Inflammatory macrophage (primary cell): ENCODE measurements at places on chromosomes 6 and 20.

- DNase-seq = no peak
These were observed 24.6 kb downstream of the PDE7B start for GRCh38 chr6:135876058-135876457.

- peak; percentile 20 for DNase-seq
These were observed 285.9 kb downstream of the ALDH8A1 start for GRCh38 chr6:134663800-134664535.

DNA sequence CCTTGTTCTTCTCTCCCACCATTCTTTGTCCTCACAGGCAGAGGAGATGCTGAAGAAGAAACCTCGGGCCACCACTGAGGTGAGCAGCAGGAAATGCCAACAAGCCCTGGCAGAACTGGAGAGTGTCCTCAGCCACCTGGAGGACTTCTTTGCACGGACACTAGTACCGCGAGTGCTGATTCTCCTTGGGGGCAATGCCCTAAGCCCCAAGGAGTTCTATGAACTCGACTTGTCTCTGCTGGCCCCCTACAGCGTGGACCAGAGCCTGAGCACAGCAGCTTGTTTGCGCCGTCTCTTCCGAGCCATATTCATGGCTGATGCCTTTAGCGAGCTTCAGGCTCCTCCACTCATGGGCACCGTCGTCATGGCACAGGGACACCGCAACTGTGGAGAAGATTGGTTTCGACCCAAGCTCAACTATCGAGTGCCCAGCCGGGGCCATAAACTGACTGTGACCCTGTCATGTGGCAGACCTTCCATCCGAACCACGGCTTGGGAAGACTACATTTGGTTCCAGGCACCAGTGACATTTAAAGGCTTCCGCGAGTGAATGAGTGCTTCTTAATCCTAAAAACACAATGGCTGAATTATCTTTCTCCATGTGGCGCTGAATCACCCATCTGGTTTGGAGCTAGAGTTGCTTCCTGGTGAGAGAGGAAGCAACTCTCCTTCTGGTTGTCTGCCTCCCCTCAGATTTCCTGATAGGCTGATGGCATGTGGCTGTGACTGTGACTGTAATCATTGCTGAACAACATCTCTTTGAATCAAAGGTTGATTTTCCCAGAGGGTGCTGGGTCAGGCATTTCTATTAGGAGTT is 4.6 kb downstream of the MAD2L1BP start:
- DNase-seq = no peak

GRCh38 chr20:36778831-36779655 is 5.5 kb upstream of the DSN1 start:
- no peak for DNase-seq

DNA sequence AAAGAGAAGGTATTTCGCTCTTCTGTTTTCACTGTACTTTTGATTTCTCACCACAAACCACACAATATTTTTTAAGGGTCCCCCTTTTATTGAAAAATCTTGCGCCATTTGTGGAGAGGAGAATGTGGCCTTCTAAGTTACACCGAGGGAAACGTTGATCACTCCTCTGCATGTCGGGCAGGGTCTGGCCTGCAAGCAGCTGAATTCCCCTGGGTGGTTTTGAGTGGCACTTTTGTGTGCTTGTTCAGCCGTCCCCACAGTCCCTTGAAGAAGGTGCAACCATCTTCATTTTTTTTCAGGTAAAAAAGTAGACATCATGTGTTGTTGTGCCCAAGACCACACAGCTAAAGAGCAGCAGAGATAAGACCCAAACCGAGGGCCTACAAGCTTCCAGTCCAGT is 6.1 kb downstream of the GPR31 start:
- DNase-seq = no peak

DNA sequence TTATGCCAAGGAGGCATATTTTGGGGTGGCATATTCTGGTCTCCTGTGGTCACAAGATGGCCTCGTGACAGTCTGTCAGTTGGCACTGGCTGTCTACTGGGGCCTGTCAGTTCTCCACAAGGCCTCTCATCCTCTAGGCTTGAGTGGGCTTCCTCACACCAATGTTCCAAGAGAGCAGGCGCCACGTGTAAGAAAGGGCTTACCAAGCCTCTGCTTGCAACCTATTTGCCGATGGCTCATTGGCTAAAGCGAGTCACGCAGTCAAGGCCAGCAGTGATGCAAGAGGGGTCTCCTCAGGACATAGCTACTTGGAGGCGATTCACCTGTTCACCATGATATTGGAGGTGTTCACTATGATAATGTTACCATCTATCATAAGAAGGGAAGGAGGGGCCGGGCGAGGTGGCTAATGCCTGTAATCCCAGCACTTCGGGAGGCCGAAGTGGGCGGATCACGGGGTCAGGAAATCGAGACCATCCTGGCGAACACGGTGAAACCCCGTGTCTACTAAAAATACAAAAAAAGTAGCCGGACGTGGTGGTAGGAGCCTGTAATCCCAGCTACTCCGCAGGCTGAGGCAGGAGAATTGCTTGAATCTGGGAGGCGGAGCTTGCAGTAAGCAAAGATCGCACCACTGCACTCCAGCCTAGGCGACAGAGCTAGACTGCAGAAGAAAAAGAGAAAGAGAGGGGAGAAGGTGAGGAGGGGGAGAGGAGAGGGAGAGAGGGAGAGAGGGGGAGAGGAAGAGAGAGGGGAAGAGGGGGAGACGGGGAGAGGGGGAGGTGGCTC is 35.3 kb downstream of the C6orf52 start:
- no peak for DNase-seq

DNA sequence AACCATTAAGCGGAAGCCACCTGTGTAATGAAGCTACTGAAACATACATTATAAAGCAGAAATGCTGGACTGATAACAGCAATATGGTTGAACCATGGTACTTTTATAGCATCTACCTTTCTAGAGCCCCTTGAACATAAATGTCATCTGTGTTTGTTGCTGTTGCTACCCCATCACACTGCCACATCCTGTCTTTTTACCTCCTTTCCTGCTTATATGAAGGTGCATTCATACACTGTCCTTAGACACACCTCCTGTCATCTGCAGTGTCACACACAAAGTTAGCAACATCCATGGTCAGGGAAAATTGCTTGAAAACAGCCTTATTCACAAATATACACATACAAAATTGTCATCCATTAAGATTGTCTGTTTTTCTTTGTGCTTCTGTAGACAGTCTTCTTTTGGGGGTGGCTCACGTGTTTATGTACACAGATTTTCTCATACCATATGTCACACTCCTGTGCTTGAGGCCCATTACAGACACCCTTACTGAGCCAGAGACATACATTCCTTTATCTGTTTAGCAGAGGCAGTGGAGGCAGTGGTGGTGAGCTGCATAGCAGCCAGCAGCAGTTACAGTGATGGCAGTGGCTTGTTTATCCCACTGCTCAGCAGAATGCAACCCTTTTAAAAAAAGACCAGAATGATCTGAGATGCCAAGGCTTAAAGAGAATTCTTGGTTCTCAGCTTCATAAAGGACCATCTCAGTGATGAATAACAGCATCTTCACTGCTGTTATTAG is 25.9 kb downstream of the C6orf62 start:
- DNase-seq = no peak

GRCh38 chr20:13659288-13659687 is 20.6 kb upstream of the TASP1 start:
- DNase-seq = no peak

DNA sequence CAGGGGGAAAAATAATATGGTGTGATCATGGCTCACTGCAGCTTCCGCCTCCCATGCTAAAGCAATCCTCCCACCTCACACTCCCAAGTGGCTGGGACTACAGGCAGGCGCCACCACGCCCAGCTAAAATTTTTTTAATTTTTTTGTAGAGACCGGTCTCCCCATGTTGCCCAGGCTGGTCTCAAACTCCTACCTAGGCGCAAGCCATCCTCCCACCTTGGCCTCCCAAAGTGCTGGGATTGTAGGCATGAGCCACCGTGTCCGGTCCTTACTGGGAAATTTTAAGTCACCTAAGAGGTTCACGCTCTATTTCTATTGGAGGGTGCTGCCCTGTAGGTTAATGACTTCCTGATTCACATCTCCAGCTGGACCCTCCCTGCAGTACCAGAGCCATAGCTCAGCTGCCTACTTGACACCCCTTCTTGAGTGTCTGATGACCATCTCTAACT is 626 bp upstream of the CDK5RAP1 start:
- DNase-seq = peak; percentile 55

- no peak for DNase-seq
These were observed 155.3 kb downstream of the PRKN start for GRCh38 chr6:162572240-162572639.

DNA sequence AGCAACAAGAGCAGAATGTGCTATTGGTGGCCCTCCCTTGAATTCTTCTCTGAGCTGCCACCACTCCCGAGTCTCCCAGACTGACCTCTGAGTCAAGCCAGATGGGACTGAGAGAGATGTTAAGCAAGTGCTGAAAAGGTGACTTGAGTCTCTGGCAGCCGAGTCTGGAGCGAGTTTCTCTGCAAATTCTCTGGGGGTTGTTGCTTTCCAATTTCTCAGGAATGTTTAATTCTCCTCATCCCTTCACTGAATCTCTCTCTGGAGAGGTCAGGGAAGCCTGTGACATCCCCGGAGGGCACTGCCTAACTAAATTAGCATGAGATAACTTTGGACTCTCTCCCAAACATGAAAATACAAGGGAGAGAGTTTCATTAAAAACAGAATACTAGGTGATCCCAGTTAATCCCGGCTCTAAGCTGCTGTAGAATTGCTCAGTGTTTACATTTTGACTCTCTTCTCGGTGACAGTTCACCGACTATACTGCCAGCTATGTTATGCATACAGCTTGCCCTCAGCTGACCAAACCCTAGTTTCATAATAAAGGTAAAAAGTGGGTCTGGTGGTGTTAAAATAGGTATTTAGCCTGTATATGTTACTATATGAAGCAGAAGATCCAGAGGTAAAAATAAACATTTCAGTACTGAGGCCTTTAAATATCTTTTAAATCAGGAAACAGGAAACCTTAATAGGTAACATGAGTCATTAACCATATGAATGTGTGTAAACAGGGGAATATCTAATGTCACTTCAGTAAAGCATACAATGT is 157.9 kb downstream of the FOXC1 start:
- DNase-seq = no peak

DNA sequence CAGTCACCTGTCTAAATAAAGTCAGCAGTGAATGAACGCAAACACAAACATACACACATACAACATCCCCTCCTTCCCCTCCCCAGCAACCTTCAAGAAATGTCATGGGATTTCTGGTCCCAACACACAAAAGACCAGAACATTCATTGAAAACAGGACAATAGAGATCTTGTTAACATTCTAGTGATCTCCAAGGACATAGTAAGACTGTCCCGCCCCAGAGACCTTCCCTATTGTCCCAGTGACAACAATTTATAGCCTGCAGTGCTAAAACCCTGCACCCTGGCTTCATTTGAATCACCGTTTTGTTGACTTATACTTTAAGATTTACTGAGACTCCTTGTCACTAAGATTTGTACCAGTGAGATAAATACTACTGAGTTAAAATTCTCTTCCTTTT is 143.9 kb upstream of the NOX3 start:
- DNase-seq = no peak

DNA sequence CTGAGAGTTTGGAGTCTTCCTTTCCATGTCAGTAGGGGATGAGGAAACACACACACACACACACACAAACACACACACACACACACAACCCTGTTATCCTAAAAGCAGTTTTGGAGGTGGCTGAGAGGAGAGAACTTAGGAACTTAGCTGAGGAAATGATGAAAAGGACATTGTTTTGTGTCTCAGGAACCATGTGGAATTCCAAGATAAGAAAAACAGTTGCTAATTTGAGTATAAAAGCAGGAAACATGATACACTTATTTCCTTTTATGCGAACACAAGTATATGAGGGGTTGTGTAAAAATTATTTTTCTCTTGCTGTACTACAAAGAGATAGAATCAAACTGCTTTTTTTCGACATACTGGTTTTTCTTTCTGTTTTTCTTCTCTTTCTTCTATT is at the start of gene MYCT1:
TSS of gene MYCT1 (plus strand) at position 264 of the 400 bp plus-strand sequence. CDS start at position 270, 6 bp downstream.
- no peak for DNase-seq

DNA sequence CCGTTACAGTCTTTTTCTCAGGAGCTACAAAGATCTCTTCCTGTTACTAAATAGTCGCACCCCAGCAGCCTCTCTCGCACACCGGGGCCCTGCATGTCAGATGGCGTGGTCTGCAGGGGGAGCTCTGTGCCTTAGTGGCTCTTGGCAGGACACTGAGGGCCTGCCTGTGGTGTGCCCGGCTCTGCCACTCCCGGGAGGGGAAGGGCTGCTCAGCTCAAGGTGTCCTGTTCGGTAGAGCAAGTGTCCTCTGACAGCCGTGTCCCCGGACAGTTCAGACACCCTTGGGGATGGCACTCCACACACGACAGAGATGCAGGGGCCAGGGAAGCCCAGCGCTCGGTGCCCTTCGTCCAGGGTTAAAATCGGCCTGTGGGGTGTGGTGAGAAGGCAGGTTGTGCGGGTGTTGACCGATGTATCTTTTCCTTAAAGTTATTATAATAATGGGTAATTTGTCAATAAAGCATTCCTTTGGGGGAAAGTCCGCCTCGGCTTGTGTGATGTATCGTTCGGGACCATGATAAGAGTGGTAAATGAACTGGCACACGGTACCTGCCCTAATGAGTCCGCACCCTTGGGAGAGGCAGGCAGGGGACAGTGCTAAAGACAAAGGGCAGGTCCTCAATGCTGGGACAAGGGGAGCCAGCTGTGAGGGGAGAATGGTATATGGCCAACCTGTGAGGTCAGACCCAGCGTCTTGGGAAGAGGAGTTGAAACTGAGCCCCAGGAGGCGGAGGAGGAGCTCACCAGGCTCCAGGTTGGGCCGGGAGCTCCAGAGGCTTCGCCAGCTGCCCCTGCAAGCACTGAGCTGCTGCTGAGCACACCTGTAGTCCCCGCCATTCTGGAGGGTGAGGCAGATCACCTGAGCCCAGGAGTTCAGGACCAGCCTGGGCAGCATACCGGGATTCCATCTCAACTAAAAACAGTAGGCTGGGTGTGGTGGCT is 3.6 kb upstream of the DNAJC5 start:
- no peak for DNase-seq

- peak; percentile 55 for DNase-seq
These were observed 23.6 kb downstream of the SLC35D3 start for GRCh38 chr6:136945711-136946121.

GRCh38 chr20:57495978-57496377 is 29.0 kb downstream of the CTCFL start:
- no peak for DNase-seq

- no peak for DNase-seq
These were observed 28.7 kb downstream of the SAYSD1 start for GRCh38 chr6:39086294-39086693.

- no peak for DNase-seq
These were observed 32.7 kb upstream of the SLC9A8 start for GRCh38 chr20:49779972-49780371.

GRCh38 chr6:56490993-56491392 is 151.7 kb downstream of the DST start:
- no peak for DNase-seq

- no peak for DNase-seq
These were observed 23.7 kb downstream of the SERPINB1 start for GRCh38 chr6:2817903-2818443.

DNA sequence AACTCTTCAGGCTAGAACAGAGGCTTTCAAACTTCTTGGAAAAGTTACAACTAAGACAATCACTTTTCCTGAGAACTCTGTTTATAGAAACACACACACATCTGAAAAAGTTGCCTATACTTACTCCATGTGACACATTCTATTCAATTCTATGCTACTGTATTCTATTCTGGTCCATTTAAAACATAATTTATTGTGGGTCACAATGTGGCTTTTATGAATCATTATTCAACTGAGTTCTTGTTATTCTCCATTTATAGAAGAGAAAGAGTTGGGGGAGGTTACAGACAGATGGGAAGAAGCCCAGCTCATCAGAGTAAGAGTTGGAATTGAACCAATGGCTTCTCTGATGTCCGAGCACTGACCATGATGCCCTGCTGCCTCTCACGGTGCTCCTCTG is 21.6 kb upstream of the BCAS1 start:
- DNase-seq = no peak

- no peak for DNase-seq
These were observed 262.0 kb downstream of the BMP7 start for GRCh38 chr20:57004416-57004815.
